Motor neuron (in vitro differentiated cells): ENCODE measurements at places on chromosomes 7 and 10.

GRCh38 chr7:158784270-158784669 lies 45.0 kb downstream of the ESYT2 start:
- no peak for ATAC-seq

DNA sequence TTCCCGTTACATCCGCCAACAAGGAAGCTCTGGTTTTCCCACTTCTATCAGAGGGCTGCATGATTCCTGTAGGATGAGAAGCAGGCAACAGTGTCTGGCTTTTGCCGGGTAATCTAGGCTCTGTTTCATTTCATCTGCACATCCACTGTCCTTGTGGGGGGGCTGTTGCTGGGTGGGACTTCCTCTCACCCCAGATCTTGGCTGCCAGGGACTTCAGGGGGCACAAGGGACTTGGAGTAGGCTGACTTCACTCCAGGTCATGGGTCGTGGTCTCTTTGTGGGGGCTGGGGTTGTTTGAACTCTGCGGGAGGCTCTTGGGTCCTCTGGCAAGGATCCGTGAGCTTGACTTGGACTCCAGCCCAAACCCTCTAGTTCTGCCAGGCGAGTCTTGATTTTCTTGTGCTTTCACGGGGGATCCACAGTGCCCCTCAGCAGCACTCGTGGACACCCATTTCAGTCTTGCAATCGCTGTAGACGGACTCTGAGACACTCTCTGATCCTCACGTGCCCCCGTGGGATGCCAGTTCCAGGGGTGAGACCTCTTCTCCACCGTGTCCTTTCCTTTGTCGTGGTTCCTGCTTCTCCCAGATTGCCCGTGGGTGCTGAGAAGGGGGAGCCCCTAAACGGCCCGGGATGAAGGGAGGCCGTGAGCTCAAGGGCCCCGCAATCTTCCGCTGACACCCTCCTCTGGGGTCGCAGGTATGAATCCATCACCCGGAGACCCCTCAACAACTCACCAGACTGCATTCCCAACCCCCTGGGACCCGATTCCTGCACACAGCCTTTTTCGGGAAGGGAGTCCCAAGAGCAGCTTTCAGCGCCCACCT lies 21.4 kb upstream of the ZNF273 start:
- no peak for ATAC-seq

DNA sequence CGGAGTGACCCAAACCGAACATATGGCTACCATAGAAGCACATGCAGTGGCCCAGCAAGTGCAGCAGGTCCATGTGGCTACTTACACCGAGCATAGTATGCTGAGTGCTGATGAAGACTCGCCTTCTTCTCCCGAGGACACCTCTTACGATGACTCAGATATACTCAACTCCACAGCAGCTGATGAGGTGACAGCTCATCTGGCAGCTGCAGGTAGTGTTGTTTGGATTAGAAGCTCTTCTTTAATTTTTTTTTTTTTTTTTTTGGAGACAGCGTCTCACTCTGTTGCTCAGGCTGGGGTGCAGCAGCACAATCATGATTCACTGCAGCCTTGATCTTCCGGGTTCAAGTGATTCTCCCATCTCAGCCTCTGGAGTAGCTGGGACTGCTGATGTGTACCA lies 45.8 kb downstream of the NRF1 start:
- no peak for ATAC-seq

GRCh38 chr7:21962677-21963076 lies 17.0 kb upstream of the CDCA7L start:
- no peak for ATAC-seq

GRCh38 chr10:67520924-67521520 lies 175.0 kb downstream of the CTNNA3 start:
- peak; percentile 75 for ATAC-seq

DNA sequence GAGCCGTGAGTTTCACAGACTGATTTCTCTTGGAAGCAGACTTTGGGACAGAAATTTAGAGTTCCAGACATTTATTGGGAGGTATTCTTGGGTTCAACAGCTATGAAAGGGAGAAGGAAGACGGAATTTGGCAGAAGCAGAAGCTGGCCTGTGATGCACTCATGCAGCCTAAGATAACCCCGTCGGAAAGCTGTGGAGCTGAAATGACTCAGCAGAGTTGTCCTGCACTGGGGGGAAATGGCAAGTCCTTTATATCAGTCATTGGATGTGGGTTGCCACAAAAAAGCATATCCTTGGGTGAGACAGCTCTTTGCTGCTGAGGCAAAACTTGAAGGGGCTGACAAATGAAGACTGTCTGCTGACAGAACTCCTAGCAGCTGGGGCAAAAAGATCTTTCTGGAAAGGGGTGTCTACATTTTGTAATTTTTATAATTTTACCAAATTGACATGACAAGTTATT lies 11.5 kb upstream of the MICU1 start:
- no peak for ATAC-seq

GRCh38 chr10:24897326-24897926 lies 55.0 kb downstream of the PRTFDC1 start:
- ATAC-seq = no peak

DNA sequence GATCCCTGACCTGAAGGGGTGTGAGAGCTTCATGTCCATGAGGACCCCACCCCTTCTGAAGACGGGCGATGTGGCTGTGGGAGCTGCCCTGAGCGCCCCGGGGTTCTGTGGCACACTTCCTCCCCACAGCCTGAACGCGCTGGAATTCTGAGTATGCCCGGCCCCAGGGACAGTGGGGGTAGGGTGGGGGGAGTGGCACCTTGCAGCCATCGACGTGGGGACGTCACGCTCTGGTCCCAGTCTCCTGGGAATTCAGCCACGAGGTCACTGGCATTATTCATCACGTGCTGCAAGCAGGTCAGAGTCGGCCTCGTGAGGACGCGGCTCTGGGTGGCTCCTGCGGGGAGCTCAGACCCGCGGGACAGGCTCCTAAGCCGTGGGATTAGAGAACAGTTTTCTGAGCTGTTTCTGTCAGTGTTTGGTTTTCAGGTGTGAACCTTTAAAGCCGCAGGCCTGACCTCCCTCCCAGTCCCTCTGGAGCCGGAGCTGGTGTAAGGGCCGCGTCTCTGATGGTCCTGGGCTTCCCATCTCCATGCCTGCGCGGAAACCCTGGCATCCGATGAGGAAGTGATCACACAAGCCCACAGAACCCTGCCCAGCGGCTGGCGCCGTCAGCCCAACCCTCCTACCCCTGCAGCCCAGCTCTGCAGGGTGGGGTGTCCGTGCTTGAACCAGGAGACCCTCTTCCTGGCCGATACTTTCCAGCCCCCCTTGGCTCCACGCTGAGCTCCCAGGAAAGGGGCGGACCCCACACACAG lies 16.1 kb downstream of the GPR146 start:
- ATAC-seq = peak; percentile 48

GRCh38 chr7:42057331-42057730 lies 179.7 kb downstream of the GLI3 start:
- no peak for ATAC-seq

DNA sequence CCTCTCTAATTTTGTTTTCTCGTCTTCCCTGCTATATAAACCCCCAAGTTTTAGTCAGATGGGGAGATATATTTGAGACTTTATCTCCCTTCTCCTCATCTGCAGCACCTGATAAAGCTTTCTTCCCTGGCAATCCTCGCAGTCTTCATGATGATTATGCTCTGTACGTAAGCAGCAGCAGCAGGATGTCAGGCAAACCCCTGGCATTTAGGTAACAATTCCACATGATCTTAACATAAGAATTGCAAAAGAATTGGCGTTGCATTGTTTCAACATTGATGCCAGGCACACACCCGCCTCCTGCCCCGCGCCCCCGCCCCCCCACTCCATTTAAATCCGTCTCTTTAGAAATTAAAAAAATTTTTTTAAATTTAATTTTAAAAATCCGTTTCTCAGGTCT lies 6.1 kb downstream of the PKD1L1 start:
- ATAC-seq = no peak

- no peak for ATAC-seq
Measured at GRCh38 chr7:68364886-68365625, 1233.2 kb upstream of the AUTS2 start.

GRCh38 chr10:130854151-130854550 lies 457.4 kb downstream of the TCERG1L start:
- no peak for ATAC-seq

GRCh38 chr7:94577357-94577756 lies 67.7 kb downstream of the CASD1 start:
- no peak for ATAC-seq

DNA sequence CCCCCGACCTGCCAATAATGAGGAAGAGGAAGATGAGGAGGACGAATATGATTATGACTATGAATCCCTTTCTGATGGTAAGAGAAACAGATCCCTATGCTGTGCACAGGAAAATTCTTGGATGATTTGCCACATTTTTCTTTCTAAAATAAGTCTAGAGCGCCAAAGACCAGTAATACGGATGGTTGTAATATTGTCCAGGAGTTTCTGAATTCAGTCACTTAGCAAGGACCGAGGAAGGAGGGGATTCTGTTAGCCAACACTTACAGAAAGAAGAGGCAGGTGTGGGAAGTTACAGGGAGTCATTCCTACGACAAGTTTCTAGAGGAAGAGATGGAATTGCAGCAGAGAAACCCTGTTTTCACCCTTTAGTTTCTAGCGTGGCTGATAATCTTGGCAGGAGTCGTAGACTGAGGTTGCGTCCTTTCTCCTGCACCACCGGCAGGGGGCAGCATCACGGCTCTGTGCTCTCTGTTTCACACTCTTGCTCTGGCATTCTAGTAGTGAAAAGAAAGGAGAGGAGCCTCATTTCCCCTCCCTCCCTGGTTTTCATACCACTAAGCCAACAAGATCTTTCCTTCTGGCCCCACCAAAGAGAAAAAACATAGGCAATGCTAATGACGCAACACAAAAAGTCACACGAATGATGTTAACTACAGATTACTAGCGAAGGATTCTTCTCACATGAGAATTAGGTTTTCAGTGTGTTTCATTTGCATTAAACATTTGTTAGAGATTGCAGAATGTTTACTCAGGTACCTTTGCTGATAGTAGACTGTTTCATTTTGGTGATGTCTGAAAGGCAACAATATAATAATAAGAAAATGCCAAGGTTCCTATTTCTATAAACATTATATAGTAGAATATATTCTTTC lies 82.7 kb downstream of the NOC3L start:
- ATAC-seq = no peak

DNA sequence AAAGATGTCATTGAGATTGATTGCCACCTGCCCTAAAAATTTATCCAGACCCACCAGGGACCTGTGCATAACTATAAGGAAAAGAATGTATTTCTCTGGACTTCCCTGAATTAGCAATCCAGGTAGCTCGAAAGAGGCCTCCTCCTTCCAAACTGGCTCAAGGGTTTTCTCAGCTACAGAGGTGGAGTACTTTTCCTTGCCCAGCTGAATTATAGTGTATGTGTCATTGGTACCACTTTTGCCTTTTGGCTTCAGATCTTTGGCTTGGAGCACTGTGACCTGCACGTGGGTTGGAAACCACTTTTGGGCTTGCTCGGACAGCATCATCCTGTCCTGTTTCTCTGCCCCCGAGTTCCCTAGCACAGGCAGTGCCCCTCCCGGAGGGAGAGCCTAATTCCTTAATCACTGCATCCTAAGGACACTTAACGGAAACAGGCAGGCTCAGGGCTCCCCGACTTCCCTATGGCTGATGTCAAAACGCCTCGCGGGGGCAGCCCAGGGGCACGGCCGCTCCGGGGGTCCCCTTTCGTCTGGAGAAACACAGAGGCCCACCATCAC lies 825 bp downstream of the RAB11FIP2 start:
- ATAC-seq = peak; percentile 21

- ATAC-seq = no peak
Measured at GRCh38 chr10:117944676-117945447, 101.9 kb downstream of the RAB11FIP2 start.

DNA sequence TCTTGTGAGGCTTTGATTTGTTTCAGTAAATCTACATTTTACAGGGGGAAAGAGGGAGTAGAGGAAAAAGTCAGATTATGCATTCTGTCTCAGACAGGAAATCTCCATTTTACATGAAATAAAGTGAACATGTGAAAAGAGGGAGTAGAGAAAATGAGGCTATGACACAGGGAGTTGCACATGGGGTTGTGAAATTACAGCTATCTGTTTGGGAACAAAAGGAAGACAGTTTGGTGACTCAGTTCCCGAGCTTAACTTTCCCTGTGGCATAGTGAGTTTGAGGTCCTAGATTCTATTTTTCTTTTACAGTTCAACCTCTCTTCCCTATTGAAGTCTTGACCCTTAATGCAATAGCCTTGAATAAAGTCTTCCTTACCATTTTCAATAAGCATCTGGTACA lies 63.2 kb upstream of the AGR3 start:
- no peak for ATAC-seq

DNA sequence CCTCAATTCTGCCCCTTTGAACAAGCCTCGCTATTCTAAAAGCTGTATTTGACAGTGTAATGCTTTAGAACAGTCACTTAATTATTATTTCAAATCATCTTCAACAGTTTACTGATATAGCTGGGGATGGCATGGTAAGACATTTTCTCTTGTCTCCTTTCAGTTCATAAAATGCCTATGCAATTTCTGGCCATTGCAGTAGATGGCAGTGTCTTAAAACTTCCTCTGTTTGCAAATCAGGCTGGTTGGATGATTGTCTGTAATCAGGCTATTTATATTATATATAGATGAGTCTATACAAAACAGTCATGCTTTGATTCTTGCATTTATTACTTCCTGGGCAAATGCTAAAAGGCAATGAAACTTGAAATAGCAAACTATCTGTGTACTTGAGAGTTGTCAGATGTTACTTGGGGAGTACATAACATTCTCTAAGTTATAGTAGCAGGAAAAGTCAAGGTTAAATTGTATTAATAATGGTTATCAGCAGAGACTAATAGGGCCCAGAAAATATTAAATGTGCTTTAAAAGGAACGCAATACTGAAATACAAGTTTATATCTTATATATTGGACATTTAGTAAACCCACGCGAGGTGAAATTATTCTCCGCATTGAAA lies 55.5 kb upstream of the LHFPL3 start:
- ATAC-seq = no peak

GRCh38 chr10:118241229-118242137 lies 100.6 kb downstream of the FAM204A start:
- ATAC-seq = peak; percentile 49

GRCh38 chr10:113979409-113979808 lies 64.3 kb upstream of the ADRB1 start:
- ATAC-seq = no peak

- peak; percentile 73 for ATAC-seq
Measured at GRCh38 chr10:14953424-14954000, 384 bp downstream of the DCLRE1C start.

DNA sequence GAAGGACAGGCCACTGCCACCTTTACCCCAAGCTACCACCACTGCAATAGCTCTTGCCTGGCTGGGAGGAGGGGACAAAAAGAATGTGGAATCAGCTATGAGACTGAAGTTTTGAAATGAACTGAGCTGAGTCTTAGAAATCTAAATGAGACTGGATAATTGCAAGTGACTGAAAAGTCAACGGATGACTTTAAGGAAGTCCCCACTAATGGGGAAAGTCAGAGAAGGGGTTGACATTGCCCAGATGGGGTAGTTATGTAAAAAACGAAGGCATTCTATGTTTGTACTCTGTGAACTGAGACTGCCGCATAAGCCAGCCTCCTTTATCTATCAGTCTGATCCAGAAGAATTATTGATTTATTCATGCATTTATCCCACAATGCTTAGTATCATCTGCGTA lies 67.2 kb downstream of the RBM20 start:
- no peak for ATAC-seq

- no peak for ATAC-seq
Measured at GRCh38 chr10:122138831-122139625, 132.1 kb upstream of the BTBD16 start.

- no peak for ATAC-seq
Measured at GRCh38 chr10:119231654-119232053, 24.3 kb downstream of the GRK5 start.
